ENCODE measurements at places on chromosomes 13 and 19. TPM values are rescaled to one million over a fixed set of nuclear protein-coding genes. Genes with fewer than 3 reads are reported as not detected.

DNA sequence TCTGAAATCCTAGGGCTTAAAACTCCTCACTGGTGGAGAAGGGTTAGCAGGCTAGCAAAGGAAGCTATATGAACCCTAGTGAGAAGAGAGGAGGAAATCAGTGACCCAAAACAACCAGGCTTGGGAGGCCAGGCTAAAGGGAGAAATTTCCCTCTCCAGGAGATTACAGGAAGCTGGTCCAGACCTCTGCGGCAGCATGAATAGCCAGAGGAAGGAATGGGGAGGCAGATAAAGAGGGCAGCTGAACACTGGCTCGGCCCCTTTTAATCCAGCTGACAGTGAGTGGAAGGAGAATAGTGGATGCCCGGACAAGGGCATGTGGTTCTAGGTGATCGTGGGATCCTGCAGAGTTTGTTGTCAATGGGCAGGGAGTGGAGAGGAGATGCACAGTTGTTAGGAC, 130.6 kb downstream of the COG6 start:
- peaks cover 8% of the 10 kb centered on the region for H3K36me3 ChIP-seq
- no peak overlapping the region for H3K27ac ChIP-seq
- H3K4me3 ChIP-seq, result no peak overlapping the region
- DNase-seq, result no peak
- H3K4me1 ChIP-seq, result peaks cover 17% of the 10 kb centered on the region
- peaks cover 1% of the 10 kb centered on the region for H3K27me3 ChIP-seq

- DNase-seq, result no peak
- no peak overlapping the region for H3K27ac ChIP-seq
Measured at GRCh38 chr13:106865716-106866440, 297.9 kb upstream of the ARGLU1 start.

- H3K27ac ChIP-seq, result no peak overlapping the region
- no peaks in the 10 kb centered on the region for H3K4me1 ChIP-seq
- DNase-seq, result no peak
- H3K36me3 ChIP-seq, result no peaks in the 10 kb centered on the region
- H3K4me3 ChIP-seq, result no peak overlapping the region
Measured at GRCh38 chr19:2700660-2701360, 1.7 kb downstream of the GNG7 start.

GRCh38 chr13:102846261-102847015, 606 bp downstream of the ERCC5 start:
- peak; percentile 28 for DNase-seq
- 0 out of 2 replicates have a peak, but pooled peaks cover 2% of the 10 kb centered on the region for H3K27me3 ChIP-seq

- no peak overlapping the region for H3K4me3 ChIP-seq
- H3K36me3 ChIP-seq, result no peaks in the 10 kb centered on the region
- H3K4me1 ChIP-seq, result no peaks in the 10 kb centered on the region
- DNase-seq, result no peak
- no peaks in the 10 kb centered on the region for H3K27me3 ChIP-seq
- no peak overlapping the region for H3K27ac ChIP-seq
Measured at GRCh38 chr13:103510007-103510535, 443.9 kb upstream of the SLC10A2 start.

DNA sequence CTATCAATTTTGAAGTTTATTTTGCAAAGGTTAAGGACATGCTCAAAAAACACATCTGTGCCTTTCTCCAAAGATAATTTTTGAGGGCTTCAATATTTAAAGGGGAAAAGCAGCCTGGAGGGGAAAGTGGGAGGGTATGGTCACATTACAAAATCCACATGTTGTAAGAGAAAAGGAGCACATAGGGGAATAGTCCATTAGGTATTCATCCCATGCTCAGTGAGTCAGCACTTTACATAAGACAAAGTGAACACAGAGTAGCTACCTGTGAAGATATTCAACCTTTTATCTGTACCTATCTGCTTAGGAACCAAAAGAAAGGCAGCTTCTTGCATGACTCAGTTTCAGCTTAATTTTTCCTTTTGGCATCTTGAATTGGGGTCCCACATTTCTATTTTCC, 932.0 kb downstream of the SLITRK6 start:
- no peak for DNase-seq
- peaks cover 2% of the 10 kb centered on the region for H3K27me3 ChIP-seq
- H3K4me3 ChIP-seq, result peak overlapping the region; percentile 27
- no peaks in the 10 kb centered on the region for H3K36me3 ChIP-seq
- H3K27ac ChIP-seq, result peak overlapping the region; percentile 27
- peaks cover 41% of the 10 kb centered on the region for H3K4me1 ChIP-seq

DNA sequence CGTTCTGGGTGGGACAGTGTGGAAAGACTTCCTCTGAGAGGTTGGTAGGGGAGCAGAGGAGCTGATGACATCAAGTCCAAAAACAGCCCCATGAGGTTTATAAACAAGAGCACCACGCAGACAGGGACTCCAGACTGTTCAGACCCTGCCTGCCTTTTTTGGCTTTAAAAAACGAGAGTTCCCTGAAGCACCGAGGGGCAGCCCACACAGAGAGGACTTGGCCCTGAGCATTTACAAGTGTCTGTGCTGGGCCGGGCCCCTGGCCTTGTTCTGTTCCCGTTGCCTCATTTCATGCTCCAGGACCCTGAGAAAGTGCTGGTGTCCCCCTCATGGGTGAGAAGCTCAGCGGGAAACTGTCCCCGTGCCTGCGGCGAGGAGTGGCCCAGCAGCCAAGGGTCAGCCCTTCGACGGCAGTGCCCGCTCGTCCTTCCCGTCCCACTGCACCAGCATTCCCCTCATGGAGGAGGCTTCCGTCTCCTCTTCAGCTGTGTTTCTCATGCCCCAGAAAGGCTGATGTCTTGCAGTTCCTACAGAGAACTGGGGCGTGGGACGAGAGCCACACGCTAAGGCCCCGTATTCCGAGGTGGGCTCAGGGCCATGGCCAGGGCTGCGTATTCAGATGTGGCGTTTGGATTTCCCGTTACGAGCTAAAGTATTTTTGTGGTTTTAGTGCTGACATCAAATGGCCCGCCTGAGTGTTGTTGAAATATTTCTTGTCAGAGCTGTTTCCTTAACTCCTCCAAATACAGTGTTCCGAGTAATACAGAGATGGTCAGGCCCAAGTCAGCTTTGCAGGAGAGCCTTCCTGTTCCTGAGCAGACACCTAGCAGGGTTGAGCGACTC, 93.5 kb downstream of the ATP11A start:
- H3K27me3 ChIP-seq, result no peaks in the 10 kb centered on the region
- H3K4me3 ChIP-seq, result no peak overlapping the region
- H3K27ac ChIP-seq, result peak overlapping the region; percentile 5

- no peaks in the 10 kb centered on the region for H3K4me1 ChIP-seq
- no peak for DNase-seq
- no peaks in the 10 kb centered on the region for H3K27me3 ChIP-seq
- H3K36me3 ChIP-seq, result no peaks in the 10 kb centered on the region
- no peak overlapping the region for H3K4me3 ChIP-seq
- H3K27ac ChIP-seq, result no peak overlapping the region
Measured at GRCh38 chr13:86161257-86161656, 362.0 kb upstream of the SLITRK6 start.

- H3K27ac ChIP-seq, result no peak overlapping the region
- H3K4me1 ChIP-seq, result no peaks in the 10 kb centered on the region
- no peak for DNase-seq
- peaks cover 4% of the 10 kb centered on the region for H3K27me3 ChIP-seq
Measured at GRCh38 chr13:38872693-38873092, 117.9 kb downstream of the STOML3 start.

- H3K27ac ChIP-seq, result peak overlapping the region; percentile 79
- H3K4me1 ChIP-seq, result peaks cover 51% of the 10 kb centered on the region
- no peak for DNase-seq
- no peaks in the 10 kb centered on the region for H3K36me3 ChIP-seq
- peak overlapping the region; percentile 19 for H3K4me3 ChIP-seq
Measured at GRCh38 chr13:30570691-30571090, 47.0 kb upstream of the USPL1 start.

GRCh38 chr19:55809381-55810058, 22.3 kb downstream of the NLRP11 start:
- no peaks in the 10 kb centered on the region for H3K4me1 ChIP-seq
- DNase-seq, result peak; percentile 9
- peak overlapping the region; percentile 56 for H3K4me3 ChIP-seq
- H3K27me3 ChIP-seq, result no peaks in the 10 kb centered on the region

DNA sequence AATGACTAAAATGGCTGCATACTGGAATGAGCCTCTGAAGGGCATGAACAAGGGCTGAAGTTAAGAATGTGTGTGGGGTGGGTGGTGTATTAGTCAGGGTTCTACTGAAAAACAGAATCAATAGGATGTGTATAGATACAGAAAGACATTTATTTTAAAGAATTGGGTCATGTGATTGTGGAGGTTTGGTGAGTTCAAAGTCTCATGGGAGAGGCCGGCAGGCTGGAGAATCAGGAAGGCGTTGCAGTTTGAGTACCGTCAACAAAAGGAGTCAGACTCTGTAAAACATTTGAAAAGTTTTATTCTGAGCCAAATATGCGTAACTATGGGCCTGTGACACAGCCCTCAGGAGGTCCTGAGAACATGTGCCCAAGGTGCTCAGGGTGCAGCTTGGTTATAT, 24.5 kb upstream of the CYSLTR2 start:
- DNase-seq, result no peak
- H3K27ac ChIP-seq, result no peak overlapping the region
- H3K36me3 ChIP-seq, result no peaks in the 10 kb centered on the region

- H3K4me1 ChIP-seq, result peaks cover 100% of the 10 kb centered on the region
- H3K27ac ChIP-seq, result peak overlapping the region; percentile 99
- peaks cover 12% of the 10 kb centered on the region for H3K27me3 ChIP-seq
- peaks cover 58% of the 10 kb centered on the region for H3K36me3 ChIP-seq
- H3K4me3 ChIP-seq, result peak overlapping the region; percentile 68
Measured at GRCh38 chr19:38654628-38655055, 7.2 kb downstream of the ACTN4 start.

GRCh38 chr19:51010066-51010795, 8.8 kb upstream of the KLK8 start:
- H3K27me3 ChIP-seq, result peaks cover 8% of the 10 kb centered on the region
- no peaks in the 10 kb centered on the region for H3K4me1 ChIP-seq
- no peak for DNase-seq
- H3K27ac ChIP-seq, result no peak overlapping the region

- H3K4me3 ChIP-seq, result no peak overlapping the region
- H3K27ac ChIP-seq, result no peak overlapping the region
- peaks cover 5% of the 10 kb centered on the region for H3K4me1 ChIP-seq
Measured at GRCh38 chr13:105956921-105957320, 578.5 kb downstream of the EFNB2 start.

ATP4B gene
- not detected for total RNA-seq

ZNF573 gene
- 8.1 TPM for total RNA-seq

NCLN gene
- 119 TPM for total RNA-seq

GJB6 gene
- total RNA-seq, result not detected

CALR3 gene
- not detected for total RNA-seq

ZNF677 gene
- total RNA-seq, result 8.7 TPM

All from HFFc6 (cell line).